ENCODE measurements at places on chromosomes 11 and 22.
A peak's percentile ranks its signal among the peaks of the same experiment; 100 is the strongest.

- no peak for DNase-seq
These were observed 88.9 kb downstream of the BMAL1 start for GRCh38 chr11:13366266-13367026.

DNA sequence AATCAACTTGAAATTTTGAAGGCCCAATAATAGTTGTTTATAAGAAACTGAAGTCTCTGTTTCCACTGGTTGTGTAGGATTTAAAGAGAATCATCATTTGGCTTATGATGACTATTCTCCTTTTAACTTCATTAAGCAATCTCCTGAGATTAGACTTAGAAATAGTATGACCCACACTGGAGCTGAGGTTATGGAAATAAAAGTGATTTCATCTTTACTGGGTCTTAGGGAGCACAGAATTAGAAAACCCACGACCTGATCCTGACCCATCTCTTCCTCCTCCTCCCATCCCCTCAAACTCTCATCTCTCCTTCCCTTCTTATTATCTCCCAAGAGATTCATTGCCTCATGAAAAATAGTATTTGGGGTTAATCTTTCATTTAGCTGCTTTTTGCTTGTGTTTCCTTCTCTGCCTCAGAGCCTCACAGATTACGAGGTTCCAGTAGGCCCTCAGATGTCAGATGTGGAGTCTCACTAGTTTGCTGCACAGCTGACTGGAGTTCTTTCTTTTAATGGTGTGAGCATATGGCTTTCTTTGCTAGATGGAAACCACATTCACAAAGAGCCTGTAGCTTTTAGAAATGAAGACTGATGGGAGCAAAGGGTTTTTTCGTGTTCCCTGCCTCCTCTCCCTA is 85.0 kb downstream of the ALX4 start:
- DNase-seq, result no peak

- no peak for DNase-seq
These were observed 63.4 kb downstream of the TENM4 start for GRCh38 chr11:79377406-79377805.

- no peak for DNase-seq
These were observed 20.1 kb downstream of the ZBTB16 start for GRCh38 chr11:114079511-114080065.

DNA sequence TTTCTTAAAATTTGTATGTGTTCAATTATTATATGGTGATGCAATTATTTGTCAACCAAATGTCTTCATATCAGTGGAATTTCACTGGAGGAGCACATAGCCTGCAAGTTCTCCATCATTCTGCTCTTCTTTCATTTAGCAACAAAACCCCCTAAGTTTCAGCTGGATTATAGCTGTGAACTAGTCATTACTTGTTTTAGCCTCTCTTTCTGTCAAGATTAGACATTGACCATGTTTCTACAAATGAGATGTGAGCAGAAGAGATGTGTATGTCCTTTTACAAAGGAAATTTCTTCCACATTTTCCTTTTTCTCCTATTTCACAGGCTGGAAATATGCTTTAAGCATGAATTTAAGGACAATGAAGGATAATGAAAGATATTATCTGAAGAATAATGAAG is 9.2 kb upstream of the NOX4 start:
- DNase-seq, result no peak

GRCh38 chr11:76672431-76673175 is 2.1 kb upstream of the LRRC32 start:
- DNase-seq, result no peak

DNA sequence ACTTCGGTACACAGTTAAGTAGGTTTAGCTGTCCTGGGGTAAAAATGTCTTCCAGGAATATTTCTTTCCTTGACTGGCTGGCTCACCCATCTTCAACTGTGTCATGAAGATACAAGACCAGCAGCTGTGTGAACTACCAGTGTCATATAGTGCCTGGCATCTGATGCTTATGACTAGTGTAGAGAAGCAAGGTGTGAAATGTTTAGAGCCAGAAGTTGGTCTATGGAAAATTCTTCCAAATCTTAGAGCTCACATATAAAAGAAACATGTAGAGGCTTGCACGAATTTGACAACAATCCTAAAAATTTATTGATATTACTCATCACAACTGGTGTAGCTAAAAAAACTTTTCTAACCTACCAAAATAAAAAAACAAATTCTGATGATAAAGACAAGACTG is 54.4 kb downstream of the ARL14EP start:
- no peak for DNase-seq

GRCh38 chr11:304915-305843 is 2.4 kb upstream of the IFITM2 start:
- DNase-seq, result peak; percentile 24

GRCh38 chr11:10114593-10115404 is 179.2 kb downstream of the SBF2 start:
- no peak for DNase-seq

DNA sequence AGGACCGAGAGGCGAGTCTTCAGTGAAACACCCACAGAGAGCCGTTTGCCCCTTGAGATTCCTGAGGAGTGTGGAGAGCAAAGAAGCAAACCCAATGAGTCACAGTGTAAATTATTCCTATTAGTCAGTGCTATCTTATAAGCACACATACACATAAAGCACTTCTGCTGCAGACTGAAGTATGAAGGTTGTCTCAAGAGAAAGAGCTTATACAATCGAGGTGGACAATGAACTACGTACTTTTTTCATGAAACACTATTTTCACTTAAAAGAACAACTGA is 37.3 kb downstream of the GALNT18 start:
- DNase-seq, result no peak

DNA sequence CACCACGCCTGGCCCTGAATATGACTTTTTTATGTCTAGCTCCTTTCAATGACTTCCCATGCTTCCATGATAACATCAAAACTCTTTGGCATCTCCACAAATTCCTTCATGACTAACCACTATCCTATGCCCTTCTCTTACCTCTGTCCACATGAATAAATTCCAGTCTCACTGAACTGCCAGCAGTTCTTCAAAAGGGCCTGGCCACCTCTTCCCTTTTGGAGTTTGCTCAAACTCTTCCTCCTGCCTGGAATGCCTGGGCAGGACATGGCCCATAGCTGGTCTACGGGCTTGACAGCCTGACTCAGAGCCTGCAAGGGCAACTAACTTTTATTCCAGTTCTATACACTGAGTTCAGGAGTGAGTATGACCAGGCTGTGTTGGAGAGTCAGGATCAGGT is 41.8 kb upstream of the ZBTB16 start:
- no peak for DNase-seq

- DNase-seq, result no peak
These were observed 61.3 kb downstream of the PPME1 start for GRCh38 chr11:74232311-74232950.

- no peak for DNase-seq
These were observed 26.4 kb downstream of the SCN4B start for GRCh38 chr11:118126082-118126838.

DNA sequence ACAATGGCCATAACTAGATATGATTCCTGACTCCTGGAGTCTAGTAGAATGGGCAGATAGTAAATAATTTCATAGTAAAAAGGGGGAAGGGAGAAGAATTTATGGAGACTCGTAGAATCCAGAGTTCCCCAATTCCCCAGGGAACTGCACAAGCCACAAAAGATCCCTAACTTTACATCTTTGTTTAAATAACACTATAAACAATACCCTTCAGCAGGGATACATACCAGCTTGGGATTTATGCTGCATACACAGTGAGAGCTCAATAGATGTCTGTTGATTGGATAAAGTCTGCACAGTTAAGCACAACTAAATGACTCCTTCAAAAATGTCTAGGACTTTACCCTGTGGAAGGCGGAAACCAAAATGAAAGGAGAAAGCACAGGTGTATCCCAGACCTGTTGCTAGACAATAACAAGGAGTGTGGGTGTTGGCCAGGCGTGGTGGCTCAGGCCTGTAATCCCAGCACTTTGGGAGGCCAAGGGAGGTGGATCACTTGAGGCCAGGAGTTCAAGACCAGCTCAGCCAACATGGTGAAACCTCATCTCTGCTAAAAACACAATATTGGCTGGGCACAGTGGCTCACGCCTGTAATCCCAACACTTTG is 6.8 kb downstream of the SLC35F2 start:
- no peak for DNase-seq

- no peak for DNase-seq
These were observed 35.6 kb upstream of the CADM1 start for GRCh38 chr11:115539844-115540243.

DNA sequence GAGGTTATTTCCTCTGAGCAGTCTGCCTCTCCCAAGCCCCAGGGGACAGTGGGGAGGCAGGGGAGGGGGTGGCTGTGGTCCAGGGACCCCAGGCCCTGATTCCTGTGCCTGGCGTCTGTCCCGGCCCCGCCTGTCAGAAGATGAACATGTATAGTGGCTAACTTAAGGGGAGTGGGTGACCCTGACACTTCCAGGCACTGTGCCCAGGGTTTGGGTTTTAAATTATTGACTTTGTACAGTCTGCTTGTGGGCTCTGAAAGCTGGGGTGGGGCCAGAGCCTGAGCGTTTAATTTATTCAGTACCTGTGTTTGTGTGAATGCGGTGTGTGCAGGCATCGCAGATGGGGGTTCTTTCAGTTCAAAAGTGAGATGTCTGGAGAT is 3.1 kb downstream of the PIM3 start:
- DNase-seq, result no peak

DNA sequence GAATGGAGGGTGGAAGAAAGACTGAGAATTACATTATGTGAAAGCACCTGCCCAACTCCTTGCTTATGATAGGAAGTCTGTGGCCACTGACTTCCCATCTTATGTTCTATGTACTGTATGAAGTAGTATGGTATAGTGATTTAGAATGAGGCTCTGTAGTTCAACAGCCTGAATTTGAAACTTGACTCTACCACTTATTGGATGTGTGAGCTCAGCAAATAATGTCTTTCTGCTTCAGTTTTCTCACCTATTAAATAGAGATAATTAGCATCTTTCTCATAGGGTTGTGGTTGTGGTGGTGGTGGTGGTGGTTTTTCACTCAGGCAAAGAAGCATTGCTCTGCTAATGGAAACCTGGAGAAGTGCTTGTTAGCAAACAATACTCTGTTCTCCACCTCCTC is 121.6 kb downstream of the PAX6 start:
- DNase-seq, result no peak

- no peak for DNase-seq
These were observed 951.3 kb upstream of the CHORDC1 start for GRCh38 chr11:91174193-91174592.

DNA sequence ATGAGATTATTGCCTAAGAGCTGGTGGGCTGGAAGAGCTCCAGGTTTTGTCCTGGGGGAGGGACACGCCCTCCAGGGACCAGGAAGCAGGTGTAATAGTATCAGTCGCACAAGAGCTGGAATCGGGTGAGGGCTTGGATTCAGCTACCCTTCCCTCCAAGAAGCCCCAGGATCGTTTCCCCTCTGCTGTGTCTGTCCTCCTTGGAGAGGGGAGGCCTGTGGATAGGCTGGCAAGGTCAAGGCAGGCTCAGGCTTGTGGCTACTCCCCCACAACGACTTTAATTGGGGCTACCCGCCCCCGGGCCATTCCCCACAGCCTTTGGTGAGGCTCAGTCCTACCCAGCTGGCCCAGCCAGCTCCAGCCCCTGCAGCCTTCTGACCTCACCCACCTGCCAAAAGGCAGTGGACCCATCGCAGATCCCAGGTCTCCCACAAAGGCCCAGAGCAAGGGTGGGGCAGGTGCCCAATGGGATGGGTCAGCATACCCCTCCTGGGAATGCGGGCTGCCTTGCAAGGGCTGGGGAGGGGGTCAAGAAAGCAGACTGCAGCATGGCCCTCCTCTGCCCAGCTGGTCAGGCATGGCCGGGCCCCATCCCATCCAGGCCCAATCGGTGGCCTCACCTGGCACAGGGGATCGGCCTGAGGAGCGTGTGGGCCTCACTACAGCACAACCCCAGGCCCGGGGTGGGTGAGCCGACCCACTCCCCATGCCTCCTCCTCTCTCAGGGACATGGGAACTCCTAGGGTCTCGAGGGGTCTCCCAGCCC is 1.0 kb downstream of the CTSD start:
- DNase-seq, result no peak

- peak; percentile 15 for DNase-seq
These were observed 303.4 kb downstream of the FAT3 start for GRCh38 chr11:92528001-92528400.

GRCh38 chr11:5665051-5665570 is 19.8 kb downstream of the TRIM5 start:
- no peak for DNase-seq

GRCh38 chr22:24507716-24508115 is 12.6 kb downstream of the UPB1 start:
- no peak for DNase-seq

GRCh38 chr11:79040348-79040747 is 400.5 kb downstream of the TENM4 start:
- no peak for DNase-seq

GRCh38 chr11:125443767-125444311 is 52.2 kb downstream of the FEZ1 start:
- no peak for DNase-seq

DNA sequence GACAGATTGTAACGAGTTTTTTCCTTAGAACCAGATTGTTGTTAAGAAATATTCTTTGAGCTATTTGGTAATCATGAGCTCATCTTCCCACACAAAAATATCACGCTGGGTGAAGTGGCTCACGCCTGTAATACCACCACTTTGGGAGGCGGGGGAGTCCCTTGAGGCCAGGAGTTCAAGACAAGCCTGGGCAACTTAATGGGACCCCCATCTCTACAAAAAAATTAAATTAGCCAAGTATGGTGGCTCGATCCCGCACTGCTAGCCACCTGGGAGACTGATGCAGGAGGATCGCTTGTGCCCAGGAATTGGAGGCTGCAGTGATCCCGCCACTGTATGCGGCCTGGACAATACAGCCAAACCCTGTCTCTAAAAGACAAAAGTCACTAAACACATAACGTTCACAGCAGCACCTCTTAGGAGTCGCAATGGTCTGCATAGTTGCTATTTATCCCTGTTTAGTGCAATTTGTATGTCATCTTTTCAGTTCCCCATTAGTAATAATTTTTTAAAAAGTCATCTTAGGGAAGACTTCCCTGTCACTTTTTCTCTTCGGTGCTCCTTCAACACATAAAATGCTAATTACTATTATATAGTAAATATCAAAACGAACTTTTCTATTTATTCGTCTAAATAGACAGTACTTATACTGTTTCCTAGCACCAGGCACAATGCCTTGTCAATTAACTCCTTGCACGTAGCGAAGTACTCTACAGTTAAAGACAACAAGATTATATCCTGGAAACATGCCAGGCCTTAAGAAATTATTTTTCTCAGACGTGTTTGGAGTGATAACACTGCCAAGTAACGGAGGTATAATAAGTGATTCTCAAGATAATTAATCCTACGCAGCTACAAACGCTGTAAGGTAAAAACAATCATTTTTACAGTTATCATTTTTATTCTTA is 1.1 kb downstream of the ST13 start:
- no peak for DNase-seq
